ENCODE measurements at places on chromosomes 5 and 9.
A peak's percentile ranks its signal among the peaks of the same experiment; 100 is the strongest.

DNA sequence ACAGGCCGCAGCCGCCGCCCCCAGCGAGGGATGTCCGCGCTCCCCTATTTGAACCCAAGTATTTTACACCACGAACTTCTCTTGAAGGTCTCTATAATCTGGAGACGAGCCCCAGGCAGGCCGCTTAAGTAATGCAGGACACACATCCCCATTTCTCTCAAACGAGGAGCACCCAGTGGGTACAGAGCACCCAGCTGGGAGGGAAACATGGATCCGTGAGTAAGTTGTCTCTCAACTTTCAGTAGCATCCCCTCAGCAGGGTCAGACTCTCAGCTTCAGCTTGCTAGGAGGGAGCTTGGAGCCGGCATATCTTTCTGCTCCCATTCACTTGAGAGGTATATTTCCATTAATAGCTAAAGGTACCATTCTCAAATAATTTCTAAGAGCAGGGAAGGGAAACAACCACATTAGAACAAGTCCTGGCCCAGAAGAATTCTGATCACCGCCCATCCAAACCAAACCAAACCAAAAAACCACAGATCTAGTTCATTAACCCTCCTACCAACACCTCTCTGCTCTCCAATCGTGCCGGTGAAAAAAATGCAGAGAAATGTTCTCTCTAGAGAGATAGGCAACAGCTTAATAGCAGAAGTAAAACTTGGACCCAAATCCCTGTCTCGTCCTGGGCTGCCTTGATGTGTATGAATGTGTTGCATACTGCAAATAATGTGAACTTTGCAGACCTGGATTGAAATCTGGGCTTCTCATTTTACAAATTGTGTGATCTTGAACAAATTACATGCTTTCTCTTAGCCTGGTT lies 910 bp downstream of the TDRD7 start:
- DNase-seq: peak; percentile 21

GRCh38 chr5:1793301-1793740 lies 6.3 kb downstream of the MRPL36 start:
- DNase-seq: peak; percentile 61

- DNase-seq: no peak
Measured at GRCh38 chr5:12335938-12336337, 431.7 kb upstream of the CTNND2 start.

DNA sequence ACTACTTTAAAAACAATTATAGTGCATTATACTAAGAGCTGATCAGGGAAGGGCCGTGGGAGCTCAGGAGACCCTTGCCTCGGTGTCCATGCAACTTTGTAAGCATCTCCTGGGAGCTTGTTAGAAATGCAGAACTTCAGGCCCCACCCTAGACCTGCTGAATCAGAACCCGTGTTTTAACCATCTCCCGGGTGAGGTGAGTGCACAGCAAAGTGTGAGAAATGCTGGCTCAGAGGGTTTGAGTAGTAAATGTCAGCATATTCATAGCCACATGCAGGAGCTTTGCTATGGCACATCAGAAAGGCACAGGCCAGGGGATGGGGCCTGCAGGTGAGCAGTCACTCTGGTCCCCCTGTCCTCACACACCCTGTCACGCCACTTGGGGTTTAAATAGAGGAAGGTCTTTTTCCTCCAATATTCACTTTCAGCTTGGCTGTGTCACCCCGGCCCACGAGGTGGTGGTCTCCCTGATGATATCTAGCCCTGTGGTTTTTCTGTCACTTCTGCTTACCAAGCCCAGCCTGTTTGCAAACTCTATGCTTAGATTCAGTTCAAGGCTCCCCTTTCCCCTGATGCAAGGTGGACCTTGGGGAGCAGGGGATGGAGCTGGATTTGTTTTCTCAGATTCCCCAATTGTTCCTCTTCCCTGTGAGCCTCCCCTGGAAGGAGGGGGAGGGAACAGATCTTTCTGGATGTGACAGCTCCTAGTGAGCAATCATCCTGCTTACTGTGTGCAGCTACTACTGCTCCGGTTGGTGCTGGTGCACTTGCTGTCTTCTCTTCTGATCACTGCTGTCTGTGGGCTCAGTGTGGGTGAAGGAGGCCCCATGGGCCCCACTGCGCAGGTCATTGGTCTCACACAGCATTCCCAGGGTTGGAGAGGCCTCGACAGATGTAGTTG lies 51.8 kb upstream of the TGFBR1 start:
- no peak for DNase-seq

- no peak for DNase-seq
Measured at GRCh38 chr5:90813392-90813791, 254.8 kb downstream of the ADGRV1 start.

- DNase-seq: no peak
Measured at GRCh38 chr5:4099386-4099785, 503.8 kb downstream of the IRX1 start.

DNA sequence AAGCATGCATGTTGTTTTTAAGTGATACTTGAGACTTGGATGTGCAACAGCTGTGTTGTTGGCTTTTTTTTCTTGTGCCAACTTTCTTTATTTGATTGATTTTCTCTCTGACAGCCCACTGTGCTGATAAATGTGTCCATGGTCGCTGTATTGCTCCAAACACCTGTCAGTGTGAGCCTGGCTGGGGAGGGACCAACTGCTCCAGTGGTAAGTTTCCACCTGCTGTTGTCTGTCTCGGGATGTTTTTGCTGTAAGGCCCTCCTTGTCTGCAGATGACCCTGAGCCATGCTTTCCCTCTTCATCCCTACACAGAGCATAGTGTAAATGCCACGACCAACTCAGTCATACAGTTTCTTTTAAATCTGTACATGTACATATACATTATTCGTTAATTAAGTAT lies 79.2 kb downstream of the MEGF10 start:
- no peak for DNase-seq

GRCh38 chr9:11064909-11065308 lies 452.1 kb upstream of the PTPRD start:
- DNase-seq: no peak

- no peak for DNase-seq
Measured at GRCh38 chr9:125998837-125999503, 251.8 kb downstream of the PBX3 start.

GRCh38 chr5:57210633-57211032 lies 36.8 kb downstream of the GPBP1 start:
- no peak for DNase-seq

GRCh38 chr5:116137544-116138378 lies 52.9 kb downstream of the COMMD10 start:
- peak; percentile 60 for DNase-seq
